Non-pigmented ciliary epithelial cell (primary cell): ENCODE measurements at places on chromosomes 12 and 14.

DNA sequence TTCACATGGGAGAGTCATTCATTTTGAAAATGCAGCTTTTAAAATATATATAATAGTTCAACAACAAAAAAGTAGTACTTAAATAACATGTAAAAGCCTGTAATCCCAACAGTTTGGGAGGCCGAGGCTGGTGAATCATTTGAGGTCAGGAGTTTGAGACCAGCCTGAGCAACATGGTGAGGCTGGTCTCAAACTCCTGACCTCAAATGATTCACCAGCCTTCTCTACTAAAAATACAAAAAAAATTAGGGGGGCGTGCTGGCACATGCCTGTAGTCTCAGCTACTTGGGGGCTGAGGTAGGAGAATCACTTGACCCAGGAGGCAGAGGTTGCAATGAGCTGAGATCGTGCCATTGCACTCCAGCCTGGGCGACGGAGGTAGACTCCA, 256.3 kb upstream of the RGS6 start:
- no peak for DNase-seq

- no peak for DNase-seq
Measured at GRCh38 chr12:56957229-56958052, at the start of gene RDH16. Gene RDH16 (minus strand): TSS chr12:56957608. CDS start chr12:56957462, 146 bp downstream.

GRCh38 chr14:30994681-30995620, 30.5 kb upstream of the AP4S1 start:
- no peak for DNase-seq

DNA sequence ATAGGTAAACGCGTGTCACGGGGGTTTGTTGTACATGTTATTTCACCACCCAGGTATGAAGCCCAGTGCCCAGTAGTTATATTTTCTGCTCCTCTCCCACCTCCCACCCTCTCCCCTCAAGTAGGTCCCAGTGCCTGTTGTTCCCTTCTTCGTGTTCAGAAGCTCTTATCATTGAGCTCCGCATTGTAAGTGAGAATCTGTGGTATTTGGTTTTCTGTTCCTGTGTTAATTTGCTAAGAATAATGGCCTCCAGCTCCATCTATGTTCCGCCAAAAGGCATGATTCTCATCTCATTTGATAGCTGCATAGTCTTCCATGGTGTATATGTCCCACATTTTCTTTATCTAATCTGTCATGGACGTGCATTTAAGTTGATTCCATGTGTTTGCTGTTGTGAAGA, 6.9 kb upstream of the GPRC5D start:
- DNase-seq: no peak

DNA sequence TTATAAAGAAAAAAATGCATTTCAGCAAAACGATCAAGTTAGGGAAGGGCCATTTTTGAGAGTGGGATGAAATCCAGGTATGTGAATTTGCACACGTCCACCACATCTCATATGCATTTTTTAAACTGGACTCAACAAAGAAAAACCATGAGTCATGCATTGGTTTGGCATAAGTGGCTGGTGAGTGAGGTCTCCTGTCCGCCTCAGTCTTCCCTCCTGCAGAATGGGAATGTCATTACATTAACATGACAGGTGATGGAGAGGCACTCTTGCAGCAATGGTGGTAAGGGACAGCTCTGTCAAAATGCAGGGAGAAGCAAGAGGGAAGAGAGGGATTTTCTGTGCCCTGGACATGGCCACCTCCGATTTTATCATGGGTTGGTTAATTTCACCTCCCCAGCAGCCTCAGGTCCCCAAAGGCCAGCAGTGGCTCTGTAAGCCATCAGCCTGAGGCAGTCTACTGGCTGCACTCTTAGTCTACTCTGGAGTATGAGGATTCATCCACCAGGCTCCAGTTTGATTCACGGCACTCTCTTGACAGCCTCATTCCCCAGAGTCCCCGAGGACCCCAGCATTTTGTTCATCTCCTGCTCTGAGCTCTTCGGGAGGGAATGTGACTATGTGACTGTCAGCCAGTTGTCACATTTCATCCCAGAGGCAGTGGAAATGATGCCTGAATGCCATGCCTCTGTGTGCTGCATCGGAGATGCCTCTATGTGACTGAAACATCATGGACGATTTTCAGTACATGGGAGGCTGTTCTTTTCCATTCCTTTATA, 17.1 kb upstream of the PWP1 start:
- no peak for DNase-seq

- no peak for DNase-seq
Measured at GRCh38 chr12:29711381-29711780, 72.4 kb downstream of the TMTC1 start.

DNA sequence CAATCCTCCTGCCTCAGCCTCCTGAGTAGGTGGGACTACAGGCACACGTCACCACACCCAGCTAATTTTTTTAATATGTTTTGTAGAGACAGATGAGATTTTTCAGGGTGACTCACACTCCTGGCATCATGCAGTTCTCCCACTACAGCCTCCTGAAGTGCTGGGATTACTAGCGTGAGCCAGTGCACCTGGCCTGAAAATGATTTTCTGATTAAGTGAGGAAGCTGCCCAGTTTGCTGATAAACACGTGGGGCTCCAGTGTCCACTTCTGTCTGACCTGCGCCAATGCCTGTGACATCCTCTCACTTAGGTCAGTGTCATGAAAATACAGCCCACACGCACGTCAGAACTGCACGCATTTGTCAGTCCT, 37.0 kb upstream of the SFSWAP start:
- DNase-seq: no peak

DNA sequence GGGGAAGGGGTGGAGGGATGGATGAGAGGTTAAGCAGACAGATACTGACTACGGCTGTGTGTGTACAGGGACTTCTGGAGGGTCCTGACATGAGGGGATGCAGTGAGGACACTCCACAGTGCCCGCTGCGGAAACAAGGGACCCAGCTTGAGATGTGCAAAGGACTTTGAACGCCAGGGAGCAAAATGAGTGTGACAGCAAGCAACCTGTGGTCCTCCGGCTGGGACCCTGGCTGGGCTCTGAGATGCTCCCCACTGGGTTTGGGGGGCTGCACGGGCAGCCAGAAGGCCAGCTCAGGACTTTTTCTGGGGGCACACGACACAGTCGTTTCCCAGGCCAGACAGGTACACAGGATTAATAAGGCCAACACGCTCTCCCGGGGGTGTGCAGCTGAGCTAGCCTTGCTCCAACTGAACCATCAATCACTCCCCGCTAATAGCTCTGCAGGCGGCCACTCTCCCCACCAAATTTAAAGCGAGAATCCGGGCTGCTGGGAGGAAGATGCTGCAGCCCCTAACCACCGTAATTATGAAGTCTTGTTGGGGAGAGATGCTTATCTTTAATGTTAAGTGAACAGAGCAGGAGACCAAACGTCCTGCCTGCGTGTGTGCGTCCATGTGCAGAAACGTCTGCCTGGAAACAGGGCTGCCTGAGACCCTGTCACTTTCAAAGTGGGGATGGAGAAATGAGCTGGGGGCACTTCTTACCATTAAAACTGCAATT, 51.6 kb upstream of the DLK1 start:
- DNase-seq: no peak
